ENCODE measurements at places on chromosomes 7 and 10. TPM values are rescaled to one million over a fixed set of nuclear protein-coding genes. Genes with fewer than 3 reads are reported as not detected.
A peak's percentile ranks its signal among the peaks of the same experiment; 100 is the strongest.

DNA sequence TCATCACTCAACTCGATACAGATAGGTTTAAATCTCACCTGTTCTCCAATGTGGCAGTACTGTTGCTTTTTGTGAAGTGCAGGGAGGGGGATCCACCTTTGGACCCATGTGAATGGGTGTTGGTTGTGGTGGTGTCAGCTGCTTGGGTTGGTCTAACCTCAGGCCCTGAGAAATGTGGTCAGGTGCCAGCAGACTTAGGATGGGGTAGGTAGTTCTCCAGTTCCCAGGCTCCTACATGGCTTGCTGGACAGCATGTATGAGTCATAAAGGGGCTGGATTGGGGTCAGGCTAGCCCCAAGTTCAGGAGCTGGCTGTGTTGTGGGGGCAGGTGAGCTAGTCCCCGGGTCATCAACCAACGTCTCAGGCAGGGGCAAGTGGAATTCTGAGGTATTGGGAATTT, 472.6 kb upstream of the CNTNAP2 start:
- DNase-seq, result no peak

GRCh38 chr7:45881759-45882464, 6.4 kb upstream of the IGFBP1 start:
- DNase-seq, result peak; percentile 55

- no peak for DNase-seq
These were observed 113.5 kb downstream of the SORBS1 start for GRCh38 chr10:95447685-95448084.

- no peak for DNase-seq
These were observed 818.6 kb downstream of the GRID1 start for GRCh38 chr10:85548034-85548433.

Gene CNNM1
- total RNA-seq, result 3.4 TPM

Gene AS3MT
- total RNA-seq, result 9.3 TPM

Gene COL13A1
- 1.2 TPM for total RNA-seq

Gene GLI3
- 11.7 TPM for total RNA-seq
